Thyroid gland (tissue), 4 donors: ENCODE measurements at places on chromosomes 11 and 22. TPM values are rescaled to one million over a fixed set of nuclear protein-coding genes. Genes with fewer than 3 reads are reported as not detected.

- DNase-seq = peak; percentile 92
Measured at GRCh38 chr22:31084811-31085492, 3.8 kb downstream of the SMTN start.

DNA sequence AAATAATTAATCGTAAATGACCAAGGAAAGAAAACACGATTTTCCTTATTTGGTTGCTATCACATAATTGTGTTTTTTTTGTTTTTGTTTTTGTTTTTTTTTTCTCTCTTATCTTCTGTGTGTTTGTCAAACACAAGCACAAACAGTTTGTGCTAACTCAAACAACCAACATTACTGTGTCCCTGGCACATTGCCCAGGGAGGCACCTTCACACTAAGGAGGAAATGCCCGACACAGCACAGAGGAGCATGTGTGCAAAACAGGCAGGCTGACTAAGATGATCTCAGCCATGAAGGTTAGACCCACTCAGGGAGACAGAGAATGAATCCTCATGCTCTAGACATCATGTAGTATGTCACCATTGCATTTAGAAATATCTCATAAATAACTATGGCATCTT, 130.1 kb downstream of the SOX6 start:
- DNase-seq = peak; percentile 77

DNA sequence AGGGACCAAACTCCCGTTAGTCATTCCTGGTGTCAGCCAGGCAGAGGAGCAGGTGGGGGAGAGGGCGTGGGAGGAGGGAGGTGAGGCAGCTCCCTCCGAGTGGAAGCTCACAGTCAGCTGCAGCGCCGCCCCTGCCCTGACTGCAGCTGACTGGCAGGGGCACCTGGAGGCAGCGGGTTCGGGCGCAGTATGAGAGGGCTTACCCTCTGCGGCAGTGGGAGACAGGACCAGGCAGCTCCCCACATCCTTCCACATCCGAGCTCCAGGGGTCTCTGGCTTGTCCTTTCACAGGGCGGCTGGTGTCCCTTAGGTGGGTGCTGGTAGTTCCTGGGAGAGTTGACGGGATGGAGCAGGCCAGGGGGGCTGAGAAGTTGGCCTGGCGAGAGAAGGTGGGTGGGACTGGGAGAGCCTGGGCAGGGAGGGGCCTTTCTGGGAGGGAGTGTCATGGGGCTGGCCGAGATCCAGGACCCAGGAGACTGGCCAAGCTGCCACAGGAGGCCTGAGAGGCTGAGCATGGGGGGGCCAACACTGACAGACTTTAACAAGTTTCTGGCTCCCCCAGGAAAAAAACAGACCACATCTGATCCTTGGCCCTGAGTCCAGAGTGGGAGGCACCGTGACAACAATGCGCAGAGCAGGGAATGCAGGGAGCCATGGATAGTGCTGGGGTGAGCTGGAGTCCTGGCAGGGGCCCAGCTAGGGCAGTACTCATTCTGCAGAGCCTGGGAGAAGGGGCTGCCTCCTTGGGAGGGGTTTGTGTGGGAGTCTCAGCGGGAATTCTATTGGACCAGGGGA, 4.9 kb downstream of the ADORA2A start:
- DNase-seq = peak; percentile 79

DNA sequence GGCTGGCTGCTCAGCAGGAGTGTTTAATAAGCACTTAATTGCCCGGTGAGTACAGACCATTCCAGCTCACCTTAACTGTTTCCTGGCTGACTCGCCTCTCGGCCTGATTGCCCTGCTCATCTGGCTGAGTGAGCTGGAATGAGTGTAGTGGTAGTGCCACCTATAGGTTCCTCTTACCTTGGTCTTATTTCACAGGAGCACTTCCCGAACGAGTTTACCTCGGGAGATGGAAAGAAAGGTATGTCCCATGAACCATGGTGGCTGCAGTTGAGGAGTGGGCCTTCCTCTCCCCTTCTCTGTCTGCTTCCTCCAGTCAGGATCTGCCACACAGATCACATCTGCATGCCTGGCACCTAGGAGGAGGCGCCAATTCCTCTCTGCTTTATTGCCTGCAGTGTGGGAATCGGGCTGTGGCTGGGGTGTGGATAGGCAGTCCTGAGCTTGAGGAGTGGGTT, 26.7 kb downstream of the UPB1 start:
- DNase-seq = peak; percentile 80

GRCh38 chr22:35539910-35540594, 579 bp upstream of the RASD2 start:
- peak; percentile 64 for DNase-seq

- DNase-seq = no peak
Measured at GRCh38 chr11:78570031-78570430, 4.6 kb downstream of the NARS2 start.

DNA sequence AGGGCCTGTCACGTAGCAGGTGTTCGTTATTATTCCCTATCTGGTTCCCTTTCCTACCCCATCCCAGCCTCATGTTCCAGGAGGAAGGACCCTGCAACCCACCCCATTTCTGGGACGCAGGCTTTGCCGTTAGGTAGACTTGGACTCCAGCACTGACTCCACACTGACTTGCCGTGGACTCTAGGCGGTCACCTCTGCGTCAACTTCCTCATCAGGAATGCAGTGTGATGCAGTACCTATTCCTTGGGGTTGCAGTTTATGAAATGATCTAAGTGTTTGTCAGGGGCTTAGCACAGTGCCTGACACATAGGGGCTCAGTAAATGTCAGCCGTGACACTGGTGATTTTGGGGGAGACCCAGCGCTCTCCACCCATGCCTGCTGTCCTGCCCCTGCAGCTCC, 16.8 kb downstream of the DGKZ start:
- DNase-seq = no peak

DNA sequence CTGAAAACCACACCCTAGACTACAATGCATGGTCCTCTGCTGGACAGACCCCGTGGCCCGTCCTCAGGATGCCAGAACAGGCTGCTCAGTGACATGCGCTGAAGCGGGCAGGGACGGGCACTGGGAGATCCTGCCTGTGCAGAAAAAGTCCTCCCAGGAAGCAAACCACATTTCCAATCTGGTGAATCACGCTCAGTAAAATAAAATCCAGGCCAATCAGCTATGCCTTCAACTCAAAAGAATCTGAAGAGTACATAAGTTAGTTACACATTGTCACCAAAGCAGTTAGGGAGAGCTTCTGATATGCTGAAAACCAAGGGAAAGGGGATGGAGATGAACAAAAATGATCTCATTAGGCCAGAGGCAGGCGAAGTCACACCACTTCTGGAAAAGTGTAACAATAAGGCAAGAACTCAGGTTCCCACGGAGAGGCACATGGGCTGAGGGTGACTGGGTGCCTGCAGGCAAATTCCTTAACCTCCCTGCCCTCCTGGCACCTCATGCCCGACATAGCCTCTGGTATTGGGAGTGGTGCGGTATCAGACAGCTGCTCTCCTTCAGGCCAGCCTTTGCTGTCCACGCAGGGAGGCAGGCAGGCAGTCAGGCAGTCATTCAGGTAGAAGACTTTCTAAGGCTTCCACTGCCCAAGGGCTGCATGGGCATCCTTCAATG, 66.4 kb downstream of the APOL5 start:
- DNase-seq = peak; percentile 27

- DNase-seq = no peak
Measured at GRCh38 chr11:75403037-75403436, 3.7 kb downstream of the RPS3 start.

DNA sequence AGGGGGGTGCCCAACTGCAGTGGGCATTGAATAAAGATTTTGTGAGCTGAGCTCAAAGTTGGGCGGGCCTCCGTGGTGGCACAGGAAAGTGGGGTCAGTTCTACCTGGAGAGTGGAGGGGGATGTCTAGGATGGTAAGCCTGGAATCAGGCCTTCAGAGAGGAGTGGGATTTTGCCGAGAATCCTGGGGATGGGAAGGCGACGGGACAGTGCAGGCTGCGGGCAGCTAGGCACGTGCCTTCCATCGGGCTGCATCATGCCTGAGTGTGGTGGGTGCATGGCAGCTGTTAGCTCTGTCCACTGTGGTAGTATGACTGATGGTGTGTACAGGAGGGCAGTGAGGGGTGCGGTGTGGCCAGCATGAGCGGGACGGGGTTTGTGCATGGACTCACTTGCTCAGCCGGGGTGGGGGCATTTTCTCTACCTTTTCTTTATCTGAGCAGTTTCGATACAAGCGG, 3.6 kb downstream of the SHANK3 start:
- no peak for DNase-seq

- peak; percentile 13 for DNase-seq
Measured at GRCh38 chr11:26621132-26621531, 49.1 kb upstream of the MUC15 start.

DNA sequence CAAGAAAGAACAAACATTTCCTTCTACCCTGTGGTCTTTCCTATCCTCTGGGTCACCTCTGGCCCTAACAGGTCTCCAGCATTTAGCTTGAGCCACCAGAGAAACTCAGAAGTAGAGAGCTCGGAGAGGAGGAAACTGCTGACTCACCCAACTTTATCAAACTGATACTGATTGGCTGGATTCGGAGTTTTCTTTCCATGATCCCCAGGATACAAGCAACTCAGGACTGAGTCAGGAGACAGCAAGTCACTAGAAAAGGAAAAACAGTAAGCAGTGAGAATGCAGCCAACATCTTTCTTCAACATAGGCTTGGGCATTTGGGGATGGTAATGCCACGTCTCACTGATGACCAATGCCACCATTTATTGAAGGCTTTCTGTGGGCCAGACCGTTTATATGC, 32.7 kb downstream of the THOC5 start:
- DNase-seq = no peak

DNA sequence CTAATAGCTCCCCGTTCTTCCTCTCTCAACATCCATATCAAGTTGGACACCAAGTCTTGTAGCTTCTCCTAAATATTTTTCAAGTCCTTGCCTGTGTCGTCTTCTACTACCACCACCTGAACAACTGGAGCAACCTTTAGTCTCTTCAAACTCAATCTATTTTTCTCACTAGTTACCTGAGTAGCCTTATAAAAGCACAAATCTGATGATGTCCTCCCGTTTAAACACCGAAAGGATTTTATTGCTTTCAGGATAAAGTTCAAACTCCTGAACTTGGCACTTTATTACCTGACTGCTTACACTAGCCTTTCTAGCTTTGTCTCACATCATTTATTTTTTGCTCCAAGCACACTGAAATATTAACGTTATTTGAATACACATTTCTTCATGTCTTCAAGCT, 1.3 kb upstream of the PAK1 start:
- no peak for DNase-seq

DNA sequence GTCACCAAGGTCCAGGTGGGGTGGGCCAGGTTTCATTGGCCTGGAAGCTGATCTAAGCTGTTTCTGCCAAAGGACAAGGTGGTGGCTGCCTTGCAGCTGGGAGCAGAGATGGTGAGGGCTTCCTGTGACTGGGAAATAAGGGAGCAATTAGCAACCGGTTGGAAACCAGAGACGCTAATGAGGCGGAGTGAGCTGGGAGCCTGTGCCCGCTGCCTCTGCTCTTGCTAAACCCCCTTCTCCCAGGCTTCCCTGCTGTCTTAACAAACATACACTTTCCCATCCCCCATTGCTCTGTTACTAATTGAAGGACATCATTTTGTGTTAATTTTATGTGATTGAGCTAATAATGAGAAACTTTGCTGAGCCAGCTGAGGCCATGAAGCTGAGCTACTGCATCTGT, 121.8 kb downstream of the INSC start:
- DNase-seq = no peak

DNA sequence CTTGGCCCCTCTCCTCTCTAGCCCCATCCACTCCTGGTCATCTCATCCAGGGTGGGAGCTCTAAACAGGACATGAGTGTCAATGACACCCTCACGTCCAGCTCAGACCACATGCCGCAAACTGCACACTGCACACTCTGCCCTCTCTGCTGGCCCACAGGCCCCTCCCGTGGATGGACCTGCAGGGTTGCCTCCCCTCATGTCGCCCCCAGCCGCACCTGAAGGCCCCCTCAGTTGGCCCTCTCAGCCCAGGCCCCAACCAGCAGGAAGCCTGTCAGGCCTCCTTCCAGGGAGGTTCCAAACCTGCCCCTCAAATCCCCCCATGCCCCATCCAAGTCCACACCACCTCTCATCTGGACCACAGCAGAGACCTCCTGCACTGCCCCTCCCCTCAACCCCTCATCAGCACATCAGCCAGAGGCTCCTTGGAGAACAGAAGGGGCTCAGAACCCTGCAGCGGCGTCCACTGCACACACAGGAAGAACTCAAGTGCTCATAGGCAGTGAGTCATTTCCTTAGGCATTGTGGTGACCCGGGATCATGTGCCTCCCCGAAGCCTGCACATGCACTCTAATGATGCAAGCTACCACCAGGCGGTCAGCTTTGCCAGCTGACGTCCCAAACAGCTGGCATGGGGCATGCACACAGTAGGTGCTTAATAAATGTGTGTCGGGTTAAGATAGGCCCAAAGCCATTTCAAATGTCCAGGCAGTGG, 12.9 kb upstream of the CDKN1C start:
- DNase-seq = peak; percentile 40

GRCh38 chr22:31210556-31211421, 1.3 kb upstream of the LIMK2 start:
- DNase-seq = peak; percentile 21

- DNase-seq = no peak
Measured at GRCh38 chr22:48210198-48210580, 1447.7 kb downstream of the TBC1D22A start.

DNA sequence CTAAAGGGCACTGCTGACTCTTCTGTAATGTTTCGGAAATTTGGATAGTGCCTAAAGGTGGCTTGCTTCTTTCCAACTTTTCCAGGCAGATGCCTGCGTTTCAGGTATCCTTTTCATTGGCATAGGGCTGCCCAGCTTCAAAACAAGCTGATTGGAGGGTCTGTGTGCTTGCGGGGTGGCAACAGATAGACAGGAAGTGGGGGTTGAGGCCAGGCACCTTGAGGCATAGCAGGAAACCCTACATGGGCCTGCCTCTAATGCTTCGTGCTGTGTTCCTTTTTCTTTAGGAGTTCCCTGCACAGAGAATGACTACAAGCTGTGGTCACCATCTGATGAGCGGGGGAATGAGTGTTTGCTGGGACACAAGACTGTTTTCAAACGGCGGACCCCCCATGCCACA, 92.2 kb upstream of the SORL1-AS1 start:
- DNase-seq = no peak

The P2RX6 gene
- total RNA-seq = 0.40 TPM

The CRYBA4 gene
- not detected for total RNA-seq

The LAYN gene
- total RNA-seq = 36.6 TPM

The NPAS4 gene
- not detected for total RNA-seq
